ENCODE measurements at places on chromosomes 6 and 20. TPM values are rescaled to one million over a fixed set of nuclear protein-coding genes. Genes with fewer than 3 reads are reported as not detected.

DNA sequence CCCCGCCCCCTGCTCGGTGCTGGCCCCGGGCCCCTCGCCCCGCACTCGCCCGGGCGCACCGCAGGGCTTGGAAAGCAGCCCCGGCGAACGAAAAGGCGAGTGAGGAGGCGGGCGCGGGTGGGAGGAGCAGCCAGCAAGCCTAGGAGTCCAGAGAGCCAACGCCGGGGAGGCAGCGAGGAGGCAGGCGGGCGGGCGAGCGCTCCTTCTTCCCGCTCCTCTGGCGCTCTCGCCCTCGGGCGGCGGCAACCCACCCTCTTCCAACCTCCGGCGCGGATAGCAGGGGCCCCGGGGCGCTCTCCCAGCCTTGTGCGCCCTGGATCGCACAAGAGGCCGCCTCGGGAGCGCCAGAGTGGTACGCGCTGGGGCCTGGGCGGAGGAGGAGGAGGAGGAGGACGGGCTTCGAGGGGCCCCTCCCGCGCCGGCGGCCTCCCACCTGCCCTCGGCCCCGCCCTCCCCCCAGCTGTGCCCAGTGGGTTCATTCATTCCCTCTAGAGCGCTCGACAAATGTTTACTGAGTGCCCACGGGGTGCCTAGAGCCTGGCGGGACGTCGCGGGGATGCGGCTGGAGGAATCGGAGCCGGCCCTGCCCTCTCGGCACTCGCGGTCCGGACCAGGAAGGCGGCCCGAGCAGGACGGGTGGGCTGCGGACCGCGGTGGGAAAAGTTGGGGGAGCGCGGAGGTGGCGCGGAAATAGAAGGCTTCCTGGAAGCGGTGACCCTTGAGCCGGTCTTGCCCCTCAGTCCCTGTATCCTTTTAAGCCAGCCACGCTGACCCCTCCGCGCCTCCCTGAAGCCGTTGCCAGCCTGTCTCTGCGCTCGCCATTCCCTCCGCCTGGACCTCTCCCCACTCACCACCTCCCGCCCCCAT is at the start of gene BMP7:
TSS of gene BMP7 (minus strand) at position 351 of the 867 bp plus-strand sequence. CDS start 519 bp downstream, outside the sequence.
- DNase-seq, result peak; percentile 73

Gene L3MBTL1
- total RNA-seq, result 19.9 TPM

GRCh38 chr20:45405571-45406259 is 2.4 kb upstream of the DBNDD2 start:
- DNase-seq, result peak; percentile 31

Gene KIF13A
- 26.7 TPM for total RNA-seq

Gene SLC22A3
- total RNA-seq, result not detected

Gene GRM1
- 0.17 TPM for total RNA-seq

GRCh38 chr6:44201200-44201599 is 15.5 kb upstream of the MYMX start:
- no peak for DNase-seq

DNA sequence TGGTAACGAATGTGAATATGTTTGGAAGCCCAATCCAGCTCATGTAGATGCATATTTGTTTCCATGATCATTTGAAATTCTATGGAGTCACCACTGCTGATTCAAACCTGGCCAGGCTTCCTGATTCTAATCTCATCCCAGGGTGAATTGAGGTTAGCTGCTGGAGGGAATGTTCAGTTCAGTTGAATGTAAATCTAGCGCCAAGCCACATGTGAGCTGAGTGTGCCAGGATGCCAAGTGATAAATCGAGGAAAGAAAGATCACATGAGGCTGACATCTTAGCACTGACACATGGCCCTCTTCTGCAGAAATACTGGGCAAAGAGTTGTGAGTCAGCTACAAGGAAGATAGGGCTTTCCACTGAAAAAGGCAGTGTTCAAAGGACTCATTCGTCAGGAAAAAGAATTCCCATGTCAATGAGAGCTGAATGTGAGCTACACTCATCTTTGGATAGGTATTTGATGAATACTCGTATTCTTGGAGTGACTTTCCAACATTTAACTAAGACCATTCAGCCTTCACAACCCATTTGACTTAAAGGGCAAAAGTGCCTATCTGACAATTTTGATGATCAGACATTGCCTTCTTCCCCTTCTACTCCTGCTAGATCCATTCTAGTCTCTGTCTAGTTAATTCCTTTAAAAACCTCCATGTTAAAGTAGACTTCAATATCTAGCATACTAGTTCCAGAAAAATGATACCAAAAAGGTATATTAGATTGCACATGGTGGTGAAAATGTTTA is 172.1 kb downstream of the MTFR2 start:
- no peak for DNase-seq

Gene GNMT
- total RNA-seq, result 0.54 TPM

GRCh38 chr20:61159957-61160686 is 91.9 kb upstream of the CDH4 start:
- no peak for DNase-seq

Gene NKX2-4
- total RNA-seq, result not detected

DNA sequence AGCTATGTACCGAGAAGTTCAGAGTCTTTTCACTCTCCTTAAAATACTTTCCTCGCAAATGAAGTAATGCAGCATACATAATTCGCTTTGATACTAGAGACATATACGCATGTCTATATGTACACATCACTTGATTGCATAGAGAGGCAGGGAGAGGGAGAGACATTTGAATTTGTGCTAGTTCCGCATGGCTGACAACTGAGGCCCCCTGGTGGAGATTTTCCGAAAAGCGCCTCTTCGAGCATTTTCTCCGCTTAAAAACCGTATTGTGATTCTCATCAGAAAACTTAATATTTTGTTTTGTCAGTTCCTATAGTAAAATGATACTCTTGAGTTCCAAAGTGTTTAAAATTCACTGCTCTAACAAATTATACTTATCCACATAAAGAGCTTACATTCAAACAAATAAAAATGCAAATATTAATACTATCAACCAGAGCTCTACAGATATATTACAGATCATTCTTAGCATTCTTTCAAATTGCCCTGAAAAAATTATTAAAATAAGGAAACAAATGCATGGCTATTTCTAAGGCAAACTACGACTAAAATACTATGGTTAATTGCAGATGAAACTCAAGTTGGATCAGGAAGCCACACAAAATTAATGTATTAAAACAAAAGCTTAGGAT is 637 bp downstream of the MYLK4 start:
- peak; percentile 76 for DNase-seq

Gene THBD
- not detected for total RNA-seq

DNA sequence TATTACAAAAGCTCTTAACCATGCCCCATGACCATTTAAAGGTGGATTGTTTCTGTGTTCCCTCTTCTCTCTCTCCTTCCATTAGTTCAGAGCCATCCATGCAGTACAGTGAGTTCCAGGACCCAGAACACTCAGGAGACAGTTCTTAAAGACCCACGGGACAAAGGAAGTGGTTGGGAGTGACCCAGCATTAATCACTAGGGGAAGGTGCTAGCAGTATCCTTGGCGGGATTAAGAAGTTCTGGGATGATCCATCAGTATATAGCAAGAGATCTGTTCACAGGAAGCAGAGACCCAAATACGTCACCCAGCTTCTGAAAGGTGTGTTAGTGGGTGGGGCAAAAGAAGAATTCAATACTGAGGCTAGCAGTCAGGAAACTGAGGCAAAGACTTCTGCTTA is 154.1 kb downstream of the PHF3 start:
- no peak for DNase-seq

DNA sequence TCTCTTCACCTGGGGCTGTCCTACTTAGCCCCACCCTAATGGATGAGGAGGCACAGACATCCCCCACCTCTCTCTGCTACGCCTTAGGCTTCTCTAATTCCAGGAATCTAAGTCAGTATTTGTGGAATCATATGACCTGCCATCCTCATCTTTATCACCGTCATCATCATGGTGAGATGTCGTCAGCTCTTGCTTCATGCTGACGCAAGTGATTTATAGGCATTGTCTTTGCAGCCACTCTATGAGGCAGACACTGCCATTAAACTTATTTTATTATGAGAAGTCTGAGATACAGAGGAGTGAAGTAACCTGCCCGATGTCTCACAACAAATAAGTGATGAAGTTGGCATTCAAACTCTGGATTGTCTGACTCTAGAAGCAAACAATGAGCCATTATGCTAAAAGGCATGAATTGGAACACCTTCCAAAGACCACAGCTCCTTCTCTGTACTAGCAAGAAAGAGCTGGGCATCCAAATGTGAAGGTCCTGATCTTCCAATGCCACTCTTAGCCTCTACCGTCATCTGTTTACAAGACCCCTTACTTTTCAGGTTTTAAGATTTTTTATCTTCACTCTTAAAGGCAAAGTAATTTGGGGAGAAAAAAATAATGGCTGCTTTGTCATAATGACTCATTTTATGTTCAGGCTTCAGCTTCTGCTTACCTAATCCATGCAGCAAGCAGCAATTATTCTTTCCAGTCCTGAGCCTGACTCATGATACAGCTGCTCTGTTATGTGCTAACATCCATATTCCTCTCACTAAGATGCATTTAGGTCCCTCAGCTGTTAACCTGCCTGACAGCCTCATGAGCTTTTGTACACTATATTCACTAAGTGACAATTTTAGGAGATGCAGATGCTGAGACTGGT is 113.7 kb upstream of the BCLAF1 start:
- no peak for DNase-seq

- DNase-seq, result no peak
These were observed 259.1 kb downstream of the HDGFL1 start for GRCh38 chr6:22828179-22829062.

- DNase-seq, result no peak
These were observed 153.3 kb upstream of the ENPP5 start for GRCh38 chr6:46323966-46324622.

- no peak for DNase-seq
These were observed 187.6 kb downstream of the TMEM242 start for GRCh38 chr6:157135691-157136090.

Gene BTN1A1
- not detected for total RNA-seq
